Trophoblast cell (in vitro differentiated cells and primary cell): ENCODE measurements at places on chromosomes 3 and 15.

DNA sequence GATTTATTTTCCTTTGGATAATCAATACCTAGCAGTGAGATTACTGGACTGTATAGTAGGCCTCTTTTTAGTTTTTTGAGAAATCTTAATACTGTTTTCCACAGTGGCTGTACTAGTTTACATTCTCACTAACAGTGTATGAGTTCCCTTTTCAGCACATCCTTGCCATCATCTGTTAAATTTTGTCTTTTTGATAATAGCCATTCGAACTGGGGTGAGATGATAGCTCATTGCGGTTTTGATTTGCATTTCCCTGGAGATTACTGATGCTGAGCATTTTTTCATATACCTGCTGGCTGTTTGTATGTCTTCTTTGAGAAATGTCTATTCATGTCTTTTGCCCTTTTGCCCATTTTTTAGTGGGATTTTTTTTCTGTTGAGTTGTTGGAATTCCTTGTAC is 210.8 kb downstream of the CGGBP1 start:
- no peaks in the 10 kb centered on the region for H3K4me1 ChIP-seq
- no peaks in the 10 kb centered on the region for H3K27me3 ChIP-seq
- no peak for DNase-seq
- H3K4me3 ChIP-seq, result no peak overlapping the region
- no peak overlapping the region for H3K27ac ChIP-seq

GRCh38 chr3:45547764-45548680 is 46.5 kb upstream of the LIMD1 start:
- peak; percentile 21 for DNase-seq
- no peaks in the 10 kb centered on the region for H3K27me3 ChIP-seq
- H3K36me3 ChIP-seq, result peaks cover 10% of the 10 kb centered on the region
- no peak overlapping the region for H3K27ac ChIP-seq
- no peak overlapping the region for H3K4me3 ChIP-seq

- H3K4me1 ChIP-seq, result peaks cover 9% of the 10 kb centered on the region
- no peaks in the 10 kb centered on the region for H3K27me3 ChIP-seq
- no peak for DNase-seq
- H3K4me3 ChIP-seq, result no peak overlapping the region
- no peak overlapping the region for H3K27ac ChIP-seq
- H3K36me3 ChIP-seq, result no peaks in the 10 kb centered on the region
These were observed 42.3 kb downstream of the NR1D2 start for GRCh38 chr3:23987356-23987755.

GRCh38 chr15:34241376-34242330 is 16.8 kb downstream of the EMC4 start:
- no peak overlapping the region for H3K4me3 ChIP-seq
- no peak overlapping the region for H3K27ac ChIP-seq
- peaks cover 2% of the 10 kb centered on the region for H3K4me1 ChIP-seq
- peaks cover 1% of the 10 kb centered on the region for H3K36me3 ChIP-seq

DNA sequence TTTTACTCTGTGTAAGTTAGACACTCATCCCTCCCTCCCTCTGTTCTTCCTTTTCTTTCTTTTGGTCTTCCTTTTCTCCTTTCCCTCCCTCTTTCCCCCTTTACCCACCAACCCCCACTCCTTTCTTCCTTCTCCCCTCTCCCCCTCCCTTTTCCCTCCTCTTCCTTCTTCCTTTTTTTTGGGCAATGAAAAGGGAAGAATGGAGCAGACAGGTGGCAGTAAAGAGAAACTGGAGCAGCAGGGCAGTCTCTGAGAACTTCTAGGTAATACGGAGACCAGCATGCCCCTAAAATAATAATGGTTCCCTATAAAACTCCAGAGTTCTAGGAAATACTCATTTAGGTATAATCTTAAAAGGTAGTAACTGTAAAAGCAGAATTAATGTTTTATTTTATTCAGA is 11.4 kb upstream of the GPR171 start:
- peaks cover 4% of the 10 kb centered on the region for H3K4me1 ChIP-seq
- DNase-seq, result no peak
- H3K36me3 ChIP-seq, result peaks cover 5% of the 10 kb centered on the region
- no peak overlapping the region for H3K27ac ChIP-seq
- no peaks in the 10 kb centered on the region for H3K27me3 ChIP-seq

DNA sequence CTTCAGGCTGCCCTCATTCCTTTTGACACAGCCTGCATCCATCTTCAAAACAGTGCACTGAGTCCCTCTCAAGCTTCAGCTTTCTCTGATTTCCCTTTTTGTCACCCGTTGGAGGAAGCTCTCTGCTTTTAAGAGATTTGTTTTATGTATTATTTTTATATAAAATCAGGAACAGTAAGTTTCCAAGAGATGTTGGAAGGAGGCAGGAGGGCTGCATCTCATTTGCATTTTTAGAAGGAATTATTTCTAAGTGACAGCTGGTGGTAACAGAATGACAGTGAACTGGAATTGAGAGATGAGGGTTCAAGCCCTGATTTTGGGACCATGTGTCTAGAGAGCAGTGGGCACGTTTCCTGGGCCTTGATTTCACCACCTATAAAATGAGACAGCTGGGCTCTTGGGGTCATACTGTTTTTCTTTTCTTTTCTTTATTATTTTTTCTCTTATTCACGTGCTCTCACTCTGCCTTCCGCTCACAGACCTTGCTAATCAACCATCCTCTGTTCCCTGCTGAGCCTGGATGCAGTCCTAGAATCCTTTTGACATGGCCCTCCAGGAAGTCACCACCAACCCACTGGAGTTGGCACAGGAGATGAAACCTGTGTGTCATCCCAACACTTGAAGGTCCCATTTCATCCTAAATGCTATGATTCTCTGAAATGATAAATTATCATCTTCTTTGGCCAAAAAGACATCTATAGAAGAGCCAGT is 148.6 kb downstream of the CACNA2D3 start:
- H3K4me3 ChIP-seq, result no peak overlapping the region
- H3K27me3 ChIP-seq, result peaks cover 3% of the 10 kb centered on the region
- H3K27ac ChIP-seq, result no peak overlapping the region
- H3K36me3 ChIP-seq, result no peaks in the 10 kb centered on the region
- no peaks in the 10 kb centered on the region for H3K4me1 ChIP-seq

DNA sequence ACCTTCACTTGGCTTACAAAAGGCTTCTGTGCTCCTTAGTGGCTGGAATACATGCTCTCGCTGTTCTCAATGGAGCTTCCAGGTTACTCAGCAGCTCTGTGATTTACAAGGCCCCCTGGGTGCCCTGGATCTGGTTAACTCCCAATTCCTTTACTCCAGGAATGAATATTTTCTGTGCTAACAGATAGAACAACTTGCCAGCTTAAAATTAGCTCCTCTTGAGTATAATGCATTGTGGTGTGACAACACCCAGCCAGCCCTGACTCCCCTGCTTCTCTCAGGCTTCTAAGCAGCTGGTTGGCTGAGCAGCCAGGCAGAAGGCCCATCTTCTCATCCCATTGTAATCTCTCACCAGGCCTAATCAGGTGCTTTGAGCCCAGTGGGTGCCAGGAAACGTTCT is 246.4 kb downstream of the ALCAM start:
- H3K4me3 ChIP-seq, result peak overlapping the region; percentile 16
- no peak overlapping the region for H3K27ac ChIP-seq
- peaks cover 6% of the 10 kb centered on the region for H3K4me1 ChIP-seq
- no peaks in the 10 kb centered on the region for H3K36me3 ChIP-seq
- H3K27me3 ChIP-seq, result no peaks in the 10 kb centered on the region
- no peak for DNase-seq

GRCh38 chr15:25242166-25242879 is 196.5 kb downstream of the UBE3A start:
- no peak overlapping the region for H3K4me3 ChIP-seq
- no peaks in the 10 kb centered on the region for H3K36me3 ChIP-seq
- no peaks in the 10 kb centered on the region for H3K27me3 ChIP-seq
- H3K4me1 ChIP-seq, result no peaks in the 10 kb centered on the region

GRCh38 chr15:95596496-95596895 is 734.0 kb upstream of the NR2F2 start:
- no peak overlapping the region for H3K27ac ChIP-seq
- H3K4me1 ChIP-seq, result no peaks in the 10 kb centered on the region
- H3K27me3 ChIP-seq, result no peaks in the 10 kb centered on the region
- no peak overlapping the region for H3K4me3 ChIP-seq
- H3K36me3 ChIP-seq, result no peaks in the 10 kb centered on the region

DNA sequence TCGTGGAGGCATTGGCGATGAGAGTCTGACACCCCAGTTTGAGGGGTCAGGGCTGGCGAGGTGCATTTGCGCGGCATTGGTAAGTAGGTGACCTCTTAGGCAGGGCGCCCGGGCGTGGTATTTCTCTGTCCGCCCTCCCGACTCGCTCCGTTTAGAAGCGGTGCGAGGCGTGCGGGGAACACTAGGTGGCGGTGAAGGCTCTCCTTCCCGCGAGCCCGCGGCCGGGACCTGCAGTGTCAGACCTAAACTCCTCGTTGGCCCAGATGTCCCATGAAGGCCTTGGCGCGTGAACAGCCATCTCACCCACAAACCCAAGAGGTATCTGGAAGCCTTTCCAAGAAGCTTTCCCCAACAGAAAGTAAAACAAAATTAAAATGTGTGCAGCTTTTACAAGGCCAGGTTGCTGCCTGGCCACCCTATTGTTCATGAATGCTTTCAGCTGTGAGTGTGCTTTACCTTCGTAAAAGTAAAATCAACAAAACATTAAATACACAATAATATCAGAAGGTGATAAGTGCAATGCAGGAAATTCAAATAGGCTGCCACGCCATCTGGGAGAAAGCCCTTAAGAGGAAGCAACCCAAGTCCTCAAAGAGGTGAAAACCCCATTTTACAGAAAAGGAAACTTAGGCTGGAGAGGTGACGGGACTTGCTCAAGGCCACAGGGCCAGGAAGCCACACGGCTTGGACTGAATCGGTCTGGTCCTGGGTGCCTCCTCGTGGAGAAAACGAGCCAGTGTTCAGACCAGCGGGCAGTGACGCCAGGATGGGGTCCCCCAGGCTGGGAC is 120.3 kb downstream of the ETFA start:
- H3K36me3 ChIP-seq, result no peaks in the 10 kb centered on the region
- DNase-seq, result peak; percentile 73
- no peak overlapping the region for H3K4me3 ChIP-seq
- H3K27ac ChIP-seq, result no peak overlapping the region
- H3K4me1 ChIP-seq, result peaks cover 4% of the 10 kb centered on the region

DNA sequence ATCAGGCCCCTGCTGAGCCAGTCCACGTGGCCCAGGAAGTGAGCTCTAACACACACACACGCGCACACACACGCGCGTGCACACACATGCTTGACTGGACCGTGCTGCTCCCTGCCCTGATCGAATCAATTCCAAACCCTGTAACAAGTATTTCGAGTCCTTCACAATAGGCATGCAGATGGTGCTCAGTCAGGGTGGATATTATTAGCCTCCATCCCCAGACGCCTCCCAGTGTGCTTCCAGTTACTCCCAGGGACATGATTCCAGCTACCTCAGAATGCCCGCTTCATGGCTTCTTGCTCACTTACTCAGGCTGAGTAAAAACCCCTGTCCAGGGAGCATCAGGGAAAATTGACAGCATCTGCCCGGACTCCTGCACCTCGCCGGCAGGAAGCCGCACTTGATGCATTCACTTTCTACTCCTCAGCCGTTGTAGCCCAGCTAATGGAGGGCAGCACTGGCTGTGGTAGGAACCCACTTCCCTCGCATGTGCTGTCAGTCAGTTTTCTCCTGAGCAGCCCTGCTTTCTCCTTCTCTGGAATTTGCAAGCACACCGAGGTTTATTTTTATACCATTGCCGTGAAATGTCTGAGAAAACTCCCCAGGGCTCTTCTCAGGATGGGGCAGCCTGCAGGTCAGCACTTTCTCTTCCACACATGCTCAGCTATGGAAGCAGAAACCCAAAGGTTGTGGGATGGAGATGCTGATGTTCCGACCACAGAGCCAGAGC is 126.1 kb upstream of the ABHD17C start:
- no peaks in the 10 kb centered on the region for H3K36me3 ChIP-seq
- H3K4me3 ChIP-seq, result no peak overlapping the region
- DNase-seq, result no peak
- H3K27ac ChIP-seq, result no peak overlapping the region

DNA sequence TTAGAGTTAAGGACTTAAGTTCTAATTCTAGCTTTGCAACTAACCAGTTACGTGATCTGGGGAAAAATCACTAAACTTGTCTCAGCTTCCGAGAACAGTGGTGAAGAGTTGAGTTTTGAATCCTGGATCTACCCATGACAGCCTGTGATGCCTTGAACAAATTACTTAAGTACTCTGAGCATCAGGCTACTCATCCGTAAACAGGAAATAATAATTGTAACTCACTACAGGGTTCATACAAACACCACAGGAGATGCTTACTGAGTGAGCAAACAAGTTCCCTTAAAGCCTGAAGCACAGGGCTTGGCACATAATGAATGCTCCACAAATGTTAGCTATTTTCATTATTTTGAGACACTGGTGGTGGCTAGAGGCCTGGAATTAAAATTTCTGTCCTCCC is 158.8 kb downstream of the ERC2 start:
- no peaks in the 10 kb centered on the region for H3K4me1 ChIP-seq
- H3K27ac ChIP-seq, result no peak overlapping the region
- H3K4me3 ChIP-seq, result no peak overlapping the region
- no peak for DNase-seq

DNA sequence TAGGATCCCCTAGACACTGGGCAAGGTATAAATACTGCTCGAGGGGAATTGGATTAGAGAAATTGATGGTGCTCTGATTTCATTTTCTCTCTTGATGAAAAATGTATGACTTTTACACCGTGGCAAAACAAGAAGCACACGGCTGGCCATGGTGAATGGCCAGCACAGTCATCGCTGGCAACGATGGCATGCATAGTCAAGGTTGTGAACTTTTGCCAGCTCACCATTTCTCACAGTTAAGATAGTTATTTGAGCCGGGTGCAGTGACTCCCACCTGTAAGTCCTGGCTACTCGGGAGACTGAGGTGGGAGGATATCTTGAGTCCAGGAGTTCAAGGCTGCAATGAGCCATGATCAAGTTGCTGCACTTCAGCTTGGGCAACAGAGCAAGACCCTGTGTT is 95.4 kb downstream of the HMG20A start:
- no peaks in the 10 kb centered on the region for H3K27me3 ChIP-seq
- H3K4me3 ChIP-seq, result no peak overlapping the region
- H3K27ac ChIP-seq, result no peak overlapping the region
- no peak for DNase-seq

DNA sequence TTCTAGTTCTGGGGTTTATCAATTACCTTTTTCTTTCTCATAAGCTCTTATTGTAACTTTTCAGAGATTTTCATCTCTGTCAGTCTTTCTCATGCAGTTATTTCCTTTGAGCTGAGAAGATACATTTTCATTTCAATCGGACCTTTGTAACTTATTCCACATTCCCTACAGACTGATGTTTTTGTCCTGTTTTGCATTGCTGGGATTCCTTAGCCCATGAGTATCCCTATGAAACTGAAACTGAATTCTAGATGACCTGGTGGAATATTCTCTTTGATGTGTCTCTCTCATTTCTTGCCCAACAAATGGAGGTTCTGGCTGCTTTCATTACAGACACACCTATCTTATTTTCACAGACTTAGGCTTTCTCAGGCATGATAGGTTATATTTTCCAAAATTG is 10.5 kb upstream of the EPHA6 start:
- no peaks in the 10 kb centered on the region for H3K27me3 ChIP-seq
- no peaks in the 10 kb centered on the region for H3K4me1 ChIP-seq
- H3K4me3 ChIP-seq, result no peak overlapping the region
- H3K27ac ChIP-seq, result no peak overlapping the region

GRCh38 chr3:47803480-47804025 is 615 bp downstream of the DHX30 start:
- H3K27me3 ChIP-seq, result no peaks in the 10 kb centered on the region
- peak; percentile 78 for DNase-seq
- peaks cover 3% of the 10 kb centered on the region for H3K4me1 ChIP-seq
- H3K4me3 ChIP-seq, result peak overlapping the region; percentile 91
- peaks cover 14% of the 10 kb centered on the region for H3K36me3 ChIP-seq
